ENCODE measurements at places on chromosomes 16 and 17.

- peak; percentile 43 for DNase-seq
These were observed 620 bp upstream of the VWA3A start for GRCh38 chr16:22091721-22092120.

GRCh38 chr16:3363793-3364192, 8.1 kb downstream of the OR2C1 start:
- no peak for DNase-seq

GRCh38 chr17:1628856-1629503, 346 bp upstream of the SLC43A2 start:
- peak; percentile 97 for DNase-seq

DNA sequence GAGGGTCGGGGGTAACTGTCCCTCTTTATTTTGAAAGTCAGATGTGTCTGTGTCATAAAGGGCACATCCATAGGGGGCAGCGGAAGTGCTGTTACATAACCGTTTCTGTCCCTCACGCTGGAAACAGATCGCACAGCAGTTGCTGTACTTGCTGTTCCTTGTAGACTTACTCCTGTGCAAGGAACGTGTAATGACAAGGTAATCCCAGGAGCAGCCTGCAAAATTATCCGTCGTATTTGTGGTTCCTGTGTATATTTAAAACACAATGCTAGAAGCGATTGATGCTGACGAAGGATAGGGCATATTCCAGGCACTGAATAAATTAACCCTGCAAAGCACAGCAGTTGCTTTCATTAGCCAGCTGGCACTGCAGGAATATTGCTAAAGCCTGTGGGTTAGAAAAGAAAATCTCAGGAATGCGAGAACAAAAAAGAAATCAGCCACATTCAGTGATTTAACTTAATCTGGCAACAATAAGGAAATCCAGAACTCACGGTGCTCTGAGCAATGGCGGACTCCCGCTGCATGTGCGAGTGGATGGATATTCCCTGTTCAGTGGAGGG, 76.2 kb downstream of the SPECC1 start:
- no peak for DNase-seq

DNA sequence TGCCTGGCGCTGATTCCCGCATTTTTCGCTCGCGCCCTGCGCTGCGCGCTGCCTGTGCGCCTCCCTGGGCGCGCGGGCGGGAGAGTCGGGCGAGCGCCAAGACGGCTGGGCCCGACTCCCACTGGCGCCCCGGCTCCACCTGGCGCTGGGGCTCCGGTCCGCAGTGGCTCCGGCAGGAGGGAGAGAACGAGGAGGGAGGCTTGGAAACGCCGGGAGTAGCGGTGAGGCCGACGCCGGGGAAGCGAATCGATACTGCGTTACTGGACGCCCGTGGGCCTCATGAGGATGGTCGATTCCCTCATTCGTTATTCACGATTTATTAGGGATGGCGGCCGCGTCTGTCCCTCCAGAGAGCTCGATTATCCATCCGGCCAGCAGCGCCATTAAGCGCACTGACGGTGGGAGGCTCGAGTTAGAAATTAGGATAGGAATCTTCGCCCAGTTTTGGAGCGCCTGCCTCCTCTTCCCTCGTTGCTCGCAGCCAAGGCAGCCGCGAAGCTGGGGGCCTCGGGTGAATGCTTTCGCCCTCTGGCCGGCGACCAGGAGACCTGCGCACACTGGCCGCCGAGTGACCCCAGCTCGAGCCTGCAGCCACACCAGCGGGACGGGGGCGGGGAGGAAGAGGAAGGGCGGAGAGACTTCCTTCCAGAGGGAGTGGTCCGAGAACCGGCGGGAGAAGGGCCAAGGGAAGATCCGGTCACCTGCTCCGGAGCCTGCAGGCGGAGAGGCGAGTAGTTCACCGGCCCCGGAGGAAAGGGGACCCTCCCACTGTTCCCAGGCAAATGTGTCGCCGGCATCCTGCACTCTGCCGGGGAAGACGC, 1.3 kb upstream of the PCGF2 start:
- peak; percentile 95 for DNase-seq

- DNase-seq, result no peak
These were observed 59.5 kb downstream of the MAF start for GRCh38 chr16:79540825-79541595.

DNA sequence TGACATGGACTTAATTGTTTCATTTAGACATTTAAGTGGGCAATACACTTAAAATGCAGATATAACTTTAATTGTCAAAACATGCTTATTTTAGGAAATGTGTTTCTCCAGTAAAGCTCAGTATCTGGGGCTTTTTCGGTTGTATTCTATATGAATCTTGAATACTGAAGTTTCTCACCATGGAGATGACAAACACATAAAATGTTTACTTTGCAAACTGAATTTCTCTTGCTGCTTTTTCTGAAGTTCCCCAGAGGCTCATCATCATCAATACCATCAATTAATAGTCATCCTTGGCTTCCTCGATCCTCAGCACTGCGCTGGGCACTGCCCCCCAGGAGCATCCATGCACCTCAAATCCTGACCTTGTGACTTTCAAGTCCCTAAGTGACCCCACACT, 227.3 kb downstream of the WWOX start:
- DNase-seq, result no peak

- DNase-seq, result peak; percentile 31
These were observed 2.5 kb downstream of the ALOX15B start for GRCh38 chr17:8041249-8041928.

- DNase-seq, result no peak
These were observed 9.8 kb downstream of the SLC12A3 start for GRCh38 chr16:56874800-56875199.

GRCh38 chr16:11159282-11159681, 96.7 kb downstream of the SOCS1 start:
- no peak for DNase-seq

GRCh38 chr17:38417210-38417951, 10.9 kb upstream of the ARHGAP23 start:
- DNase-seq, result no peak

DNA sequence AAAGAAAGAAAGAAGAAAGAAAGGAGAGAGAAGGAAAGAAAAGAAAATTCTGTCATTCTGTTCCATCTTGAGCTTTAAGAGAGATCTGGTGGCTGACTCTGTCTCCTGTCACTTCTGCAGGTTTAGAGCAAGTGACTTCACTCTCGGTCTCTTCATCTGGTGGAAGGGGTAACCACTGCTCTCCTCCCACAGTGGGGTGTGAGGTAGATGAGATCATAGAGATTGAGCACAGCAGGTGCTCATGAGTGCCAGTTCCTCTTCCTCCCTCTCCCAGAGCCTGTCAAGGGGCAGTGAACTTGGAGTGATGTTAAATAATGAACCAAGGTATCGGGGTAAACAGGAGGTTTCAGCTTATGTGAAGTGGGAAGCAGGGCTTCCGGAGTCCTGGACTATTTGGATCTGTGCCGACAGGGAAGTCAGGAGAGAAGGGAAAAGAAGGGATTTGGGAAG, 47.7 kb downstream of the BEAN1 start:
- peak; percentile 70 for DNase-seq

- DNase-seq, result no peak
These were observed 2.0 kb downstream of the XYLT2 start for GRCh38 chr17:50347894-50348291.

DNA sequence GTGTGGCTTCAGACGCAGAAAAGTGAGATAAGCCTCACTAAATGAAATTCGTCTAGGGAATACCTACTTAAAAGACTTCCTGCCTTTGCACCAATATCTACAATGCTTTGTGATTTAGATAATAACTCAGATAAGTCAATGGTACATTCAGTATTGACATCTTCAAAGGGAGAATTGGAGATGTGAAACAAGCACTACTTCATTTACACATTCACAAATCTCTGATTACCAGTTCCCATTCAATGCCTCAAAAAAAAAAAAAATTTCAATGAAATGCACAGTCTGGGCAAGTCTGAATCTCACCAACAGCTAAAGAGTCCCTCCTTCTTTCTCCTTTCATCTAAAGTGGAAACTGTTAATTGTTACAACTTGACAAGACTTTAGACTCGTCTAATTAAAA, 3.7 kb downstream of the PHF12 start:
- DNase-seq, result no peak

- no peak for DNase-seq
These were observed 7.3 kb downstream of the CDH13 start for GRCh38 chr16:82633964-82634600.

DNA sequence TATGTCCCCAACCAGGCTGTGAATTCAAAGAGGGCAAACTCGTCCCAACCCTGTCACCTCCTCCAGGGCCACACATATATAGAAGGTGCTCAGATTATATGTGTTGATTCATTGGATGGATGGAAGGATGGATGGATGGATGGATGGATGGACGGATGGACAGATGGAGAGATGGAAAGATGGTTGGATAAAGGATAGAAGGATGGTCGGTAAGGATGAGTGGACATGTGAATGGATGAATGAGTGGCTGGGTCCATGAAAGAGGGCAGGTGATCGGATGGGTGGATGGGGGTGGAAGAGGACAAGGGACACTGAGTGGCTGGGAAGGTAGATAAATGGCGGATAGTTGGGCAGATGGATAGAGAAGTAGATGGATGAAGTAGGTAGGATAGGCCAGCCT, 30.1 kb downstream of the TRPV3 start:
- no peak for DNase-seq

DNA sequence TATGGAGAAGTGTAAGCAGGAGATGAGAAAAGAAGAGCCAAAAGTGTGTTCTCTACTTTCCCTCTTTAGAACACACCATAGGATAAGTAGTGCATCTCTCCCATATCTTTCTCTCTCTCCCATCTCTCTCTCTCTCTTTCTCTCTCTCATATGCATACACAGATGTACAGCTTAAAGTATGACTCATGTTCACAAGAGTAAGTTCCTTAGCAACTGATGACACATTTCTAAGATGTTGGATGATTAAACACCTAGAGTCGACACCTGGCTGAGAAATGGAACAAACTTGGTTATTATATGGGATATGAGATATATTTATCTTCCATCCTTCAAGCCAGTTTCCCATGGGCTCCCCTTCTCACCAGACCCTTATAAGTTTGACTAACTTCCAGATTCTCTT, 113.5 kb downstream of the TMEM132E start:
- DNase-seq, result no peak

GRCh38 chr16:53549970-53550690, 47.1 kb upstream of the AKTIP start:
- DNase-seq, result peak; percentile 77

GRCh38 chr16:60419859-60420258, 1616.4 kb downstream of the CDH8 start:
- DNase-seq, result no peak

DNA sequence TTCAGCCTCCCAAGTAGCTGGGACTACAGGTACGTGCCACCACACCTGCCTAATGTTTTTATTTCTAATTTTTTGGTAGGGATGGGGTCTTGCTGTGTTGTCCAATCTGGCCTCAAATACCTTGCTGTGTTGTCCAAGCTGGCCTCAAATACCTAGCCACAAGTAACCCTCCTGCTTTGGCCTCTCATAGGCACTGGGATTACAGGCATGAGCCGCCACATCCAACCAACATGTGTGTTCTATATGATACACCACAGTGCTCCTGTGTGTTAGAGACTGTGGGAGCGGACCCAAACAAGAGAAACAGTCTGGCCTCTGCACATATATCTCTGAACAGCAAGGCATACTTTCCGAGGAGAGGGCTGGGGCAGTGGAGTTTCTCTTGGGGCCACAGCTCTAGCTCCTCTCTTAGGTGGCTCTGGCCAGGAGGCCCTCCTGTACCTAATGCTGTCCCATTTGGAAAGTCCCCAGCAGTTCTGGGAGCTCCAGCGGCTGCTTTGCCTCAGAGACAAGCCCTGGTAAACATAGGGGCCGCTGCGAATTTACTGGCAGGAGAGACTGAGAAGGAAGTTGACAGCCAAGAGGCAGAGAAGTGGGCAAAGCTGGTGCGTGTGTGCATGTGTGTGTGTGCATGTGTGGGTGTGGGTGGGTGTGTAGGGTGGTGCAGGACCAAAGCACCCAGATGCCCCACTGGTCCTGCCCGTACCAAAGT, 95.0 kb downstream of the RAB11FIP4 start:
- no peak for DNase-seq

- no peak for DNase-seq
These were observed 21.3 kb upstream of the RGS9 start for GRCh38 chr17:65115839-65116238.

DNA sequence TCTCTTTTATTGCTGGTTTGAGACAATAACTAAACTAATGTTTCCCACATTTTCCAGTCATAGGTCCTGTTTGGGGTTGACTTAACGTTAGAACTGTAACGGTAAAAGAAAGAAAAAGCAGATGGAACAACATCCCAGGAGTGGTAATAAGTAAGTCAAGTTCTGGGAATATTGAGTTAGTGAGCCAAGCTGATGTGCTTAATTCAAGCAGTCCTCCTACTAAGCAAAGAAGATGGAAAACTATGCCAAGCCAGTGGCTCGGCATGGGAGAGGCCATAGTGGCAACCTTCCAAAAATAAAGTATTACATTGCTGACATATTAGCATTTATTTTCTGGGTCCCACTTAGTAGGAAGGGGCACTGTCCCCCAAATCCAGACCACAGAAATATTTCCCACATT, 161.7 kb upstream of the CDH5 start:
- no peak for DNase-seq

- DNase-seq, result peak; percentile 71
These were observed 2.7 kb upstream of the HES7 start for GRCh38 chr17:8126491-8127066.

DNA sequence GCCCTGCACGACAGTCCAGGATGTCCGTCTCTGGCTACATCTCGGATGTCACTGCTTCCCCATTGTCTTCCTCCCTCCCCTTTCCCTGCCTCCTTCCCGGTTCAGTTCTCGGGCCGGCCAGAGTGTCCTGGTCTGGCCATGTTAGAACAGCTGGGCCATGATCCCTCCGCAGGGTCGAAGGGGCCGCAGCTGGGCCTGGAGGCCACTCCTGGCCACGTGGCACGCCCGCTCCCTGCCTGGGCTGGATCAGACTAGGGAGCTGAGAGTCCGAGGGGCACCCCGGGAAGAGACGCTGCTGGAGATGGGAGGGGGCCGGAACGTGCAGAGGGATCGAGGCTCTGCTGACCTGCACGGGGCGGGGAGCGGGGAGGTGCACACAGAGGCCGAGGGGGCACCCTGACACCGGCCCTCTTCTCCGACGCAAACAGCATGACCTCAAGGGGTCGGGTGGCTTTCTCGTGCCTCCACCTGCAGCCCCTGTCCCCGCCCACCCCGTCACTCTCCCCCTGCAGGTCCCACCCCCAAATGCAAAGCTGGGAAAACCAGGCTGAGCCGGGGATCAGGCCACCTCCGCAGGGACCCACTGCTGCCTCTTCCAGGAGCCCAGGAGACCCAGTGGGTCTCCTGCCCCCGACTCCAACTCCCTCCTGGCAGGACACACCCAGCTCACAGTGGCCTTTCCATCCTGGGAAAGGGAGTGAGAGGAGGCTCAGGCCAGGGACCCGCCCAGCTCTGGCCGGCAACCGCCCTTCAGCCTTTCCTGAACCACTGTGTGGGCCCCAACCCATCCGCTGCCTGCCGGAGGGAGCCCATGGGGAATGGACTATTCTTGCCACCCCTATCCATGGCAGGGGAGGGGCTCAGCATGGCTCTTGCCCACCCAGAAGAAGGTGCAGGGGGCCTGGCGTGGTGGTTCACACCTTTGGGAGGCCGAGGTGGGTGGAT, 38.5 kb downstream of the CTU2 start:
- no peak for DNase-seq

- no peak for DNase-seq
These were observed 43.9 kb downstream of the NKD1 start for GRCh38 chr16:50591800-50592771.

All from NCI-H146 (cell line).